ENCODE measurements at places on chromosomes 3 and 15.

- no peak for DNase-seq
Measured at GRCh38 chr3:117661818-117662095, 952.2 kb downstream of the TUSC7 start.

DNA sequence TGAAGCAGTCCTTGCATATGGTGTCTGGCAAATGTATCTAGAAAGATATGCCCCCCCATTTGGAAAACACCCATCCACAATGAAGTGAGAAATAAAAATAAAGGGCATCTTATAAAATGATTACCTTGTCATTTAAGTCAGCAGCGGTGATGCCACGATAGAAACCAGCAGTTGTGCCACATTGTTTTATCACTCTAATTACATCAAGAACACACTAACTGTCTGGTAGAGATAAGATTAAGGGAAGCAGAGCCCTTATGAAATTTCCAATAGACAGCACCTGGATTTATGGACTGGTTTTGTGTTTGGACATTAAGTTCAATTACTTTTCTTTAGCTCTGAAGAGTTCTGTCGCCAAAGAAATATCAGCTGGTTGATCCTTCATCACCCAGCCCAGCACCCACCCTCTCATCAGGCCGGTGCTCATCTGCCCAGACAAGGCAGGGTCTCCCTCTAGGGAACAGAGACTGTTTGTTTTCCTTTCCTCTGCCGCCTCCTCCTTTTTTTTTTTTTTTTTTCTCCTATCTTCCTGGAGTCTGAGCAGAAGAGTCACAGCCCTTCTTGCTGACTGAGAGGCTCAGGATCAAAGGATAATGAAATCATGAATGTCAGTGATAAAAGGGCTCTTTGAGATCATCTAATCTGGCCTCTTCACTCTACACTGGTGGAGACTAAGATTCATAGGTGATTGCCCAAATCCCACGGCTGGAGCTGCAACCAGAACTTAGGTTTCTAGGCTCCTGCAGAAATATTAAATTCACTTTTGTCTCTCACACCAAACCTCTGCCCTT lies 464.1 kb downstream of the NTRK3 start:
- DNase-seq, result no peak

- DNase-seq, result no peak
Measured at GRCh38 chr3:101725890-101726275, 1.5 kb downstream of the CEP97 start.

- no peak for DNase-seq
Measured at GRCh38 chr15:47688573-47689086, 28.7 kb upstream of the SEMA6D start.

GRCh38 chr3:168620854-168621253 lies 525.1 kb upstream of the GOLIM4 start:
- no peak for DNase-seq

GRCh38 chr15:26841514-26841913 lies 25.3 kb upstream of the GABRA5 start:
- no peak for DNase-seq

DNA sequence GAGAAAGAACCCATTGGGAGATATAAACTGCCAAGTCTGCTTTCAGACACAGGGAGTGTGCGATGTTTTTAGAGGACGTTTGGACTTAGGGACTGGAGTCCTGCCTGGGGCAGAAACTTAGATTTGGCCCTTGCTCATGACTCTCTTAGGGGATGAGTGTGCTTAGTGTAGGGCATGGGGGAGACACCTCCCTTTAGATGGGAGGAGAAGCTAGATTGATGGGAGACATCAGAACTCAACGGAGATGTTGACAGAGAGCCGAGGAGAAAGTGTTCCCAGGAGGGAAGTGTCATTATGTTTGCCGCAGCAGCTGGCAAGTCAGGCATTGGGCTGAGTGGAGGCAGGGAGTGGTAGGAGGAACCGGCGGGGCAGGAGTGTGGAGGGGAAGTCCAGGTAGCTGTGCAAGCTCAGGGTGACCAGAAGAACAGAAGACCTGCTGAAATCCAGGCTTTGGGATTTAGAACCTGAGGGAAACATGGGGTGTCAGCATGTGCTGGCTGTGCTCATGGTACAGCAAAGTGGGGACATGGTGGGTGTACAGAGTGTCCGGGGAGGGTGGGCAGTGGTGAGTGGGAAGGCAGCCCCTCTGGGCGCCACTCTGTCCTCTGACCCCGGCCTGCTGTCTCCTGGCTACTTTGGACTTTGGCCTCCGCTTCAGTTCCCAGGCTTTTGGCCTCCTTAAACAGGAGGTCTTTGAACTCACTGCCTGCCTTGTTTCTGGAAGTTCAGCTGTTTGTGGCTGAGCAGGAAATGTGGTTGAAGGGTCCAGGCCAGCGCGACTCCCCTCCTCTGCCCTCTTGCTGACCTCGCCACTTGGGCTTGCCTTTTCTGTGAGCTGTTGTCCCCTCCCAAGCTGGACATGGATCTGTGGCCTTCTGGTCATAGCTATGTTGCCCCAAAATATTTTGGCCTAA lies 324.0 kb upstream of the LRRFIP2 start:
- DNase-seq, result no peak

GRCh38 chr3:13704174-13704573 lies 155.2 kb downstream of the FBLN2 start:
- DNase-seq, result no peak

DNA sequence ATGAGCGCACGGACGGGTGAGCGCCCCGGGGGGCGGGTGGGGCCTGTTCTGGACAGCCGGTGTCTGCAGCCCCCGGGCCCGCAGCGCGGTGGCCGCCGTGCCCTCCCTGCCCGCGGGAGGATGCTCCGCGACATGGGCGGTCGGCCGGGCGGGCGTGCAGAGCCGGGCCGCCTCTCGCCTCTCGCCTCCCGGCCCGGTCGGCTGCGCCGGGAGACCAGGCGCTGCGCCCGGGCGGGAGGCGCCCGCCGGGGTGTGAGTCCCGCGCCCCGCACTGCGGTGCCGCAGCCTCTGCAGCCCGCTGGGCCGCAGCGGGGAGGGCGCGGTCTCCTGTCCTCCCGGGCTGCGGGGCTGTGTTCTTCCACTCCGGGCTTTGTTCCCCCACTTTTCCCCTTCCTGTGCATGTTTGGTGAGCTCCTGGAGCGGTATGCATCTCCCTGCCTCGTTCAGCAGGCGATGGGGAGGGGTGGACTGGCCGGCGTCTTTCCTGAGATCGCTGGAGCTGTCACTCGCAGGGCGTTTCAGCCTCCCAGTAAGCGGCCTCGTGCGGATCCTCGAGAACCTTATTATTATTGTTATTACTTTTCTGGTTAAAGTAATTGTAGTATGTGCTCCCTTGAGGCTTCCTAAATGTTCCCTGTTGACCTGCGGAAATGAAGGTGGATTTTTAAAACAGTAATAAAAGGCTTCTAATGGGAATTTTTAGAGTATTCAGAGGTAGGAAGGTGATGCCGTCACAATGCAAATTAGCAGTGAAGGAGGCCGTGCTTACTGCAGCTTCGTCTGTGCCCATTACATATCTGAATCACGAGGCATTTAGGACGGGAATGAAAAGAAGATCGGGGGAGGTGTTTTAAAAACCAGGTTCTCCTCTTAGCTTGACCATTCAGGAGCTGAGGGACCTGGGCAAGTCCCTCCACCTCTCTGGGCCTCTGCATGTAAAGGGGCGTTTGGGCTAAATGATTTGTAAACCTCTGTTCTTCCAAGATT lies 593 bp downstream of the TMOD2 start:
- no peak for DNase-seq

GRCh38 chr3:127121885-127122284 lies 71.0 kb upstream of the PRR23E start:
- DNase-seq, result no peak

- DNase-seq, result no peak
Measured at GRCh38 chr15:69154684-69155083, 5.8 kb upstream of the GLCE start.

DNA sequence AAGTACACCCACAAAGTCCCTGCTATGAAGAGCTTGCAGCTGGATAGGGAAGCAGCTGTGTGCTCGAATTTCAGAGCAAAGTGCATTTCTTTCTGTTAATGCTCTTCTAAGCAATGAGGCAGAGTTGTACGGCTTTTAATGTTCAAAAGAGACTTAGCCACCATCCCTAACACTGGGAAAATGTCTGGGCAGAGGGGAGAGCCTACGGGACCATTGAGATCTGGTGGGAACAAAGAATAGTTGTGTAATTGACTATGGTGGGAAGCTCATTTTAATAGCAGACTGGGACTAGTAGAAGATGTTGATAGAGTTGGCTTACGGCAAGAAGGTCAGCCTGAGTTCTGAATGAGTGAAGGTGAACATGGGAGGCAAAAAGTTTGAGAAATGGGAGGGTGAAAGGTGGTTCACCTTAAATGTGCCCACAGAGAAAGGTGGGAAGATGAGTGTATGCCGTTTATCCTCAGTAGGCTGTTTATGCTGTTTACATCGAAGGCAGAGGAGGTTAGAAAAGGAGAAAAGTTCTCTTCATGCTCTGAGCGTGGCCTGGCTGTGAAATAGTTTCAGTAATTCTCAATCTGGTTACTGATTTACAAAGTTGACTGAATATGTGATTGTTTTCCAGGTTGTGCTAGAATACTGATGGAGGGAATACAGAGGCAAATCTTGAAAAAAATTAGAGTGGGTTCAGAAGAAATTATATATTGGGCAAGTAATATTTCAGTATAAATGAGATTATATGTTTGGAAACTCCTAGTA lies 22.9 kb upstream of the UTS2B start:
- no peak for DNase-seq

- DNase-seq, result no peak
Measured at GRCh38 chr3:124386996-124387595, 343.2 kb upstream of the UMPS start.

DNA sequence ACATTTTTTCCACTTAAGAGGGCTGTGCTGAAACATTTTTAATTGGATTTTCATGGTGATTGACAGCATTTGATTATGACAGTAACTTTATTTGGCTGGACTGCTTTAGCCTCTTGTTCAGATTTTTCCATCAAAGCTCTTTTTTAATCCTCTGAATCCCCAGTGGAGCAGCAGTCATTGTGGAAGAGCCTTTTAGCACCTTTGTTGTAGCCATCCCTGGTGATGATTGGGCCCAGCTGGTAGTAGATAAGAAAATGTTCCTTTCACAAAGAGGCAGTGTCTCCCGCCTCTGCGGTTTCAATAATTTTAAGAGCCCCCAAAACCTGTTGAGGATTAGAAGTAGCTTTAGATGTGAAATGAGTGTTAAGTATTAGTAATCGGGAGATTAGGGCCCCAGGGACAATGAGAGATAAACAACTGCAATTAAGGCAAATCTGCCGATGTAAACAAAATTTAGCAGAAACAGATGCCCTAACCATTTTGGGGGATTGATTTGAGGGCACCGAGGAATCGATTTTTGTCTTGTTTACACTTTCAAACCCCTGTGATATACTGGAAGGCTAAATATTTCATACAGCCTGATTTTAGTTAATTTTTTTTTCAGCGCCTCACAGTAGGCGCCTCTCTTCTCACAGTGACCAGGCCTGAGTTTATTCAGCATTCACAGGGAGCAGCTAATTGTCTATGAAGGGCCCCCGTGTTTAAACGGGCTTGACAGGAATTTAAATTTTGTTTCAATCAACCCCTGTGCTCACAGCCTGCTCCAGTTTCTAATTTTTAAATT lies 43.2 kb upstream of the SKOR1 start:
- DNase-seq, result no peak

- DNase-seq, result no peak
Measured at GRCh38 chr3:194816748-194817591, 131.3 kb downstream of the FAM43A start.

- DNase-seq, result no peak
Measured at GRCh38 chr15:92610101-92610520, 45.5 kb downstream of the FAM174B start.

- DNase-seq, result no peak
Measured at GRCh38 chr3:70744536-70744935, 432.1 kb upstream of the MDFIC2 start.

- DNase-seq, result no peak
Measured at GRCh38 chr3:30626443-30627180, 20.2 kb downstream of the TGFBR2 start.

GRCh38 chr3:42224658-42225421 lies 41.1 kb downstream of the CCK start:
- DNase-seq, result no peak

DNA sequence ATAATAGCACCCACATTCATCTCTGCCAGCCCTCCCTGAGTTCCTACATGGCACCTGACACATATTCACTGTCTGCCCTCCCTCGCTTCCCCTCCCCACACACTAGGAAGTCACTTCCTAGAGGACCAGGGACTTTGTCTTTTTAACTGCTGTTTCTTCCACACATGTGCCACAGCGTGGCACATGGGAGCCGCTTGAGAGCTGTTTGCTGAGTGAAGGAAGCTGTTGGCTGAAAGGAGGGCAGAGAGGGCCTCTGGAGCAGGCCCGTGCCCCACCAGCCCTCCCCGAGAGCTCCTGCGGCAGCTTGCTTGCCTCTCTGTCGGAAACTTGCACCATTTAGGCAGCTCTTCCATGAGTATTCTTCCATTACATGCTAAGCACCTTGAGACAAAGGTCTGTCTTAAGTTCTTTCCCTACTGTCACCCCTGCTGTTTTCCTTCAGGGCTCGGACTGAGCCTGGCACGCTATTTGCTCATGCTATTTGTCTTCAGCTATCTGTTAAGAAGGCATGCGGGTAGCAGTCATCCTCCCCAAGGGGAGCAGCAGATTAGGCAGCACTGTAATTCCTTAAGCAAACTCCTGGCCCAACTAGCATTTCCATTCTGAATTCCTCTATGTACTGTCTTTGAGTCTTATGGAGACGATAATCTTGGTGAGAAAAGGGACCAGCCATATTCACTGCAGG lies 72.2 kb downstream of the CACNA1D start:
- DNase-seq, result no peak

GRCh38 chr3:396293-396692 lies 199.7 kb downstream of the CHL1 start:
- no peak for DNase-seq

DNA sequence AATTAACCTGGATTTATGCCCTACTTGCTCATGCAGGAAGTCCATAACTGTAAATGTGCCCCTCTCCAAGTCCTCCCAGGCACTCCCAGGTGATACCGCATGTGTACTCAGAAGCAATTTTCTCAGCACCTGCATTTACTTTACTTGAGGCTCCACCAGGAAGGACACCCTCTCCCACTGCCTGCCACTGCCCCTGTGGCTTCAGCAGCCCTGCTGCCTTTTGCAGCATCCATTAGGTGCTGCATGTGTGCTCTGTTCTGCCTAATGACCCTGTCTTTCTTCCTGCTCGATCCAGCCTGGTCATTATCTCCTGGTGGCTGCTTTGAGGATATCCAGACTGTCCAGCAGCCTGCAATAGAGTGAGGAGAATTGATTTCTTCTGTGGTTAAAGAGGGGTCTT lies 107.6 kb upstream of the SEMA6D start:
- DNase-seq, result no peak

DNA sequence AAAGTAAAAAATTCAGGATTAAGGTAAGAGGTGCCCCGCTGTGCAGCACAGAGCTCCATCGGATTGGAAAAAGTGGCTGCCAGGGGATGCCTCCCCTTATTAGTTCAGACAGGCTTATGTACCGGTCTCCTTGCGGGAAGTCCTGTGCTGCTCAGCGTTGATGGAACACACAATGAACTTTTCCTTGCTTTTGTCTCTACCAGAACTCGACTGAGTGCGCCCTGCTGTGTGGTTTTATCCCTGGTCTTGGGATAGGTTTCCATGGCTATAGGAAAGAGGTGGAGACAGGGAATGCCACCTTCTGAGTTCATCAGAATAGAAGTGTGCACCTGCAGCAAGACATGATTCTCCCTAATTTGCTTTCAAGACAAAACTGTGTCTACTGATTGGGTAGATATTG lies 745.9 kb upstream of the CFAP20DC start:
- no peak for DNase-seq

Data from CD4-positive, alpha-beta T cell treated with Interleukin-6 at 100 ng/mL for 8 hours (primary cell).